IMR-90 (cell line): ENCODE measurements at places on chromosomes 11 and 22.
A peak's percentile ranks its signal among the peaks of the same experiment; 100 is the strongest.

DNA sequence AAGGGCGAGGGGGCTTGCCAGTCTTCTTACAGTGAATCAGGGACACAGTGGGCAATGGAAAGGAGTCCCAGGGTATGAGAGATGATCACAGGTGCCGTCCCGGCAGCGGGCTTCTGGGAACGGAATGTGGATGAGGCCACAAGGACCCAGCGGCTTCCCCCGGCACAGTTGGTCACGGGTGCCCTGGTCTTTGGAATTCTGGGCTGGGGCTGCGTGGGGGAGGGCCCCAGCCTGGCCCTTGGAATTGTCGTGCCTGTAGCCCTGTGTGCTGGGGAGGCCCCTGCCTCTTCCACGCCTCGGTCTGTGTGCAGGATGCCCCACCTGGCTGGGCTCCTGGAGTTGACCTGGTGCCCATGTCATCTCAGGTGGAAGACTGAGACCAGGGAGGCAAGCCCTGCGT lies 76.6 kb downstream of the FBLN1 start:
- DNase-seq: no peak

- peak; percentile 60 for DNase-seq
These were observed 7.8 kb upstream of the PYGM start for GRCh38 chr11:64767344-64768299.

GRCh38 chr11:132032555-132032954 lies 662.1 kb downstream of the NTM start:
- peak; percentile 92 for DNase-seq

DNA sequence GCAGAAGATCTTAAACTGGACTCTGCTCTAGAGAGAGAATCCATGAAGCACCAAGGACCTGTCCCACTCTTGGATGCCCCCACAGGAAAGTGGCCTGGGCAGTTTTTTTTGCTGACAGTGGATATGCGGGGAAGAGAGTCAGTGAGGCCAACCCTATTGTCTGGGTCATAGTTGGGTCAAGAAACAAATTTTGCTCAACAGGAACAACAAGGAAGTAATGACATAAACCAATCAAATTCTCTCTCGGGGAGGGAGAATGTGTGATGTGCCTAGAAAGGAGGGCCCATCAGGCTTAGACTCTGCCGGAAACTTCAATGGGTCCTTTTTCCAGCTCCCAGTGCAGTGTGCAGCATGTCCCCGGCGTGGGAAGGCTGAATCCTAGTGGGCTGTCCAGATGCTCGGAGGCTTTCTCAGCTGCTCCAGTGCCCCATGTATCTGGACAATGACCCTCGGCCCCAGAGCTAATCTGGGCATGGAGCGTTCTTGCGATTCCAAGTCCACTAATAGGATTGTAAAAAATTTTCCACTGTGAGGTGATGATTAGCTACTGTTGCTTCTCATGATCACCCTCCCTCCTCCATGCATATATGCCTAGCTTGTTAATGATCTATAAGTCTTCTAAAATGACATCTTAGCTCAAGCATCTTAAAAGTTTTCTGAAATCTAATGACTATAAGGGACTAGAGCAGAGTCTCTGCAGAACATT lies 101.0 kb downstream of the SNX19 start:
- DNase-seq: no peak

DNA sequence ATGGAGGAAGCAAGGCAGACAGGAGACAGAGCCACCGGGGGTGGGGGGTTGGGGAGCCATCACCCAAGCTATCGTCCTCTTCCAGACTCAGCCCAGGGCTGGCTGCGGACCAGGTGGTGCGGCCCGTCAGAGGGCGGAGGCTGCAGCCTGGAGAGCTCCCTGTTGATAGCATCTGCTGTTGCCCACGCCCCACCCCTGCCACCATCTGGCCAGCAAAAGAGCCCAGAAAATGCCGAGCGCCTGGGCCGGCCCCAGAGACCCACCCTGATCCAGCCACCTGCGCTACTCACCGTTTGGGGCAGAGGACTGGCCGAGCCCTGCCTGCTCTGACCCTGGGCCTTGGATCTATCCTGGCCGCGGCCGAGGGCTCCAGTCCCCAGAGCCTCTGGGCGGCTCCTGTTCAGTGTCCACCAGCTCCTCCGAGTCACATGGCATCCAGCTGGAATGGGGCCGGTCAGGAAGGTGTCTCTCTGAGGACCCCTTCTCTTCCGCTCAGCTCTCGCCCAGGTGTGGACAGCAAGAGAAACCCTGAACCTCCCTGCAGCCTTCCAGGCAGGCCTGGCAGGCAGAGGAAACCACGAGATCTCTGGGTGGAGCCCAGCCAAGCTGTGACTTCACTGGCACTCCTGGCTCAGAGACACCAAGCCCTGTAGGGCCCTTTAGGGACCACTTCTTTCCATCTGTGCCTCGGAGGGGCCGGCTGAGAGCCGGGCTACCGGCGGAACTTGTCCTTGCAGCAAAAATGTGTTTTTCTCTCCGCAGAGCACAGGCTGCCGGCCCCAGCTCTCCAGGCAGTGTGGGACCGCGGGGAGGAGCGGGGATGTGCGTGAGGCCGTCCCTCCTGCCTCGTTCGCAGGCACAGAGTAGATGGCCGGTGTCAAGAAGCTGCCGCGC lies at the start of gene MRGPRE:
TSS of gene MRGPRE (minus strand) at position 567 of the 894 bp plus-strand sequence. CDS start 3,618 bp downstream, outside the sequence.
- DNase-seq: no peak
